NAMALWA (cell line): ENCODE measurements at places on chromosomes 13 and 19.

GRCh38 chr19:46528601-46529590, 33.2 kb upstream of the PNMA8B start:
- no peak for DNase-seq

DNA sequence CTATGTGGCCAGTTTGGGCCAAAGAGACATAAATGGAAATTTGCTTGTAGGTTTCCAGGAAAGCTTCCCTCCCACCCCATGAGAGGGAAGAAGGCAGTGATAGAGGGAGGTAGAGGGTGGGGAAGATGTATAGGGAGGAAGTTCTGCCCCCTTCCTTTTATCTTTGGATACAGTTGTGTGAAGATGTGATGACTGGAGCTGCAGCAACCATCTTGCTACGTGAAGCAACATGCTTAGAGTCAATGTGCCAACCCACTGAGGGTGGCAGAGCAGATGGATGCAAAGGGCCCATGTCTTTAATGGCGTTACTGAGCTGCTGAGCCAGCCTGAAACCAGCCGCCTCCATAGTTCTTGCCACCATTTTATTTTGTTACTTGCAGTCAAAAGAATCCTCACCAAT, 10.7 kb downstream of the VSIG10L start:
- DNase-seq, result no peak

GRCh38 chr13:105519771-105520170, 1015.7 kb downstream of the EFNB2 start:
- no peak for DNase-seq

DNA sequence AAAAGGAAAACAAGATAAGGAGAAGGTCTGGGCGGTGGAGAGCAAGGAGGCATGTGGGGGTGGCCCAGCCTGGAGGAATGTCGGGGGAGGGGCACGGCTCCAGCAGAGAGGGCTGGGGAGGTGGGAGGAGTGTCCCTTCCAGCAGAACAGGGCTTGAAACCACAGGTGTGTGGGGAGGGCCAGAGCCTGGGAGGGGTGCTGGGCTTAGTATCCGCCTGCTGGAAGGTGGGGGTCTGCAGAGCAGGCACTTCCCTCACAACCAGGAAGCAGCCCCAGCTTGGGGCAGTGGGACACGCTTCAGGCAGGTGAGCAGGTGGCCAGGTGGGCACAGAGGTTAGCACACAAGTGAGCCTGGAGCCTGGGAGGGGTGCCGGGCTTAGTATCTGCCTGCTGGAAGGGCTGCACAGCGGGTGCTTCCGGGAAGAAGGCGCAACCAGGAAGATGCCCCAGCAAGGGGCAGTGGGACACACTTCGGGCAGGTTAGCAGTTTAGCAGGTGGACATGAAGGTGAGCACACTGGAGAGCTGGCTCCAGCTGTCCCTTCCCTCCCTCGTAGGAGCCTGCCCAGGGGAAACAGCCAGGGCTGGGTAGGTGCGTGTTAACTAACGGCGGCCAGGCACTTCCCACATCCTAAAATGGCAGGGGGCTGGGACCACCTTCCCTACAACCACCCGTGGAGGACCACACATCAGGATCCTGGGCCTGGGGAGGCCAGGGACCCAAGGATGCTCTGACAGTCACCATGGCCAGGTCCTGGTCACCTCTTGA, 3.0 kb downstream of the GAS6 start:
- no peak for DNase-seq

DNA sequence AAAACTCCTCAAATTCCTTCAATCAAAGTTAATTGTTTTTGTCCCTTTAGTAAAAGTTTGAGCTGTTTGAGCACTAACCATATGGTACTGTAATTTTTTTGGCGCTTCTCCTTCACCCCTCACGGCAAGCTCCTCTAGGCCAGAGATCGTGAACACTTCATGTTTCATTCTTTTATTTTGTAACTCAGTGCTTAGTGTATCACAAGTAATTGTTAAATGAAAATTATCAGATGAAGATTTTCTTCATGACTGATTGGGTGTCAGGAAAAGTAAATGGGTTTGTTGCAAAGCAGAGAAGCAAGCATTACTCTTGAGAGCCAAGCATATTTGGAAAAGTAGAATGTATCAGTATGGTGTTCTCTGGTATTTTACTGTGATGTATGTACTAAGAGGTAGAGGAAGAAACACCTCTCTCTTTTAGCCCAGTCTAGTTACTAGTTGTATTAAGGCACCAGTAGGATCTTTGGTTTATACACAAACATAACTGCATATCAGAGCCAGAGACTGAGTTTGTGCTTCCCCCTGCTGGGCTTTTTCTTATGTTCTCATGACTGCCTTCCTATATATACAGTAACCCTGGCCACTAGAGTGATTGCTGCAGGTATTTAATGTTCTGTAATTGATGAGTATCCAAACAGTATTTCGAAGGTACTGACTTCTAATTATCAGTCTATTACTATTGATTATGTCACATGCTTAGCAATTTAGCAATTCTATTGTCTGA, 202.3 kb upstream of the KLHL1 start:
- DNase-seq, result peak; percentile 63

DNA sequence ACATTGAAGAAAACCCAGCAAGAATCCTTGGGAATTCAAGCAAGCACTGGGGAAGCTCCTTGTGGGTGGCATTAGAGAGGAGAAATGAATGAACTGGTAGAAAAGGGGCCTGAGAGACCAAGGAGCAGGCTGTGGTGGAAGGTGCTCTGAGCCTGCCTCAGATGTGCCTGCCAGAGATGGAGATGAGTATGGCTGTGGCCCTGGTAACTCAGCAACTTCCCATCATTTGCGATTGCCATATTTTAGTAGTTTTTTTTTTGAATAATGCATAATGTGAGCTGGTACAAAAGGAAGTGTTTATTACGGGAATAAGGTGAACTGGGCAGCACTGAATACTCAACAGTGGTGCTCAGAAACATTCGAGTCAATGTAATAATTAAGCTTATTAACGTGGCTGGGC, 39.1 kb downstream of the ERICH6B start:
- no peak for DNase-seq

- DNase-seq, result peak; percentile 32
Observed at GRCh38 chr19:18587962-18588610, 512 bp upstream of the REX1BD start.

- no peak for DNase-seq
Observed at GRCh38 chr13:30759748-30760147, 24.4 kb downstream of the ALOX5AP start.

DNA sequence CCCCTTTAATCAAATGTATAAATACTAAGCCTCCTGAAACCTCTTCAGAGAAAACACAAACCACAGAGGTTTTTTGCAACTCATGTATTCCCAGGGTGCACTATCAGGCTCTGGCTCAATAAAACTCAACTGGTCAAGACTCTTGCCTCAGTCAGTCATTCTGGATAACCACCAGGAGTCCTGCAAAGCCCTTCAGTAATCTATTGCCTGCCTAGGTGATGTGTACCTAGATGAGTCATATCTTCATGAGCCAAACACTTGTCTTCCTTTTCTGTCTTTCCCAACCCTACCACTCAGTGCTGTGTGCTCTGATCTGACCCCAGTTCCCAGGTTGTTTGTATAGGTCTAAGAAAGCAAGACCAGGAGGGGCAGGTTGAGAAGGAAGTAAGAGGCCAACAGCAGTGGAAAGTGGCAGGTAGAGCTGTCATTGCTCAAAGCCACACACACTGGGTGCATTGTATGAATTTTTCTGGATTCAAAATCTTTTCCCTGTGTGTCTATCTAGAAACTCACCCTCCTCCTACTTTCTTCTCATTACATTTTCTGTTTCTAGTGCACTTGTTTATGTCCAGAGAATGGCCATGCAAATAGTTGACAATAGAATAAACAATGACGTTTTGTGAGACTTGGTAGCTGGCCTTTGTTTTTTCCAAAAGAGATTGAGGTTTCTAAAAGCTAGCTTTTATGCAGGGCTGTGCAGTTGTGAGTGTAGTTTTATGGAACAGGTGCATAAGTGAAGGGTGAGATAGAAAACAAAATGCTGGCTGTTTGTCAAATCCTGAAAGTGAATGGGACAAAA, 48.1 kb downstream of the PSG1 start:
- DNase-seq, result no peak
